ENCODE measurements at places on chromosomes 2 and 18.

DNA sequence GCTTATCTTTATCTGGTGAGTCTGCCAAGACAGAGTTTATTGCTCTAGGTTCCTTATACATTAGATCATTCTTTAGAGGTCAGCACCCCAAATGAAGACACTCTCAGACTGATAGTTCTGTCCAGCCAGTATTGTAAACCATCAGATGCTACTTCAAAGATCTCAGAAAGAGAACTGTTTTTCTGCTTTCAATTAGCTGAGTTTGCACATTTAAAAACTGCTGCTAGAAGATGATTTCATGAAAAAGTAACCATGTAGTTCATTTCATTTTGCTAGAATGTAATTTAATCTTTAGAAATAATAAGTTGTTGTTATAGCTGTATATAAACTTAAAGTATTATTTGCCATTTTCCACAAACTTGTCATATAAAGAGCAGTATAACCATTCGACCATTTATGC is 344.5 kb upstream of the ATP5MC3 start:
- DNase-seq, result no peak

DNA sequence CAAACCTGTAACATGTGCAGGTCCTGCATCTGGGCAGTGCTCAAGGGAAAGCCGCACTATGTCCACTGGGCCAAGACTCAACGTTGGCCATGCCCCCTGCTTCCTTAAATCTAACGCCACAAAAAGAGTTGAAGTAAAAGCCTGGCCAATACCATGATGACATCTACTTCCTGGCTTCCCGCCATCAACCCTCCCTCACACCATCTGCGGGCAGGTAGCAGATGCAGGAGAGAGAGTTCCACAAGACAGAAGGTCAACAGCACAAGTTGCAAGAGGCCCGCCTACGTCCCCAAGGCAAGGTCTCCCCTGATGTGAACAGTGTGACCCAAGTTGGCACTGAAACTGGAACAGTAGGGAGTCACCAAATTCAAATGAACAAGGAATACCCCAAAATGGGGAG is 48.4 kb downstream of the ABCG8 start:
- DNase-seq, result no peak

GRCh38 chr2:143732871-143733270 is 603.7 kb downstream of the ARHGAP15 start:
- DNase-seq, result no peak

DNA sequence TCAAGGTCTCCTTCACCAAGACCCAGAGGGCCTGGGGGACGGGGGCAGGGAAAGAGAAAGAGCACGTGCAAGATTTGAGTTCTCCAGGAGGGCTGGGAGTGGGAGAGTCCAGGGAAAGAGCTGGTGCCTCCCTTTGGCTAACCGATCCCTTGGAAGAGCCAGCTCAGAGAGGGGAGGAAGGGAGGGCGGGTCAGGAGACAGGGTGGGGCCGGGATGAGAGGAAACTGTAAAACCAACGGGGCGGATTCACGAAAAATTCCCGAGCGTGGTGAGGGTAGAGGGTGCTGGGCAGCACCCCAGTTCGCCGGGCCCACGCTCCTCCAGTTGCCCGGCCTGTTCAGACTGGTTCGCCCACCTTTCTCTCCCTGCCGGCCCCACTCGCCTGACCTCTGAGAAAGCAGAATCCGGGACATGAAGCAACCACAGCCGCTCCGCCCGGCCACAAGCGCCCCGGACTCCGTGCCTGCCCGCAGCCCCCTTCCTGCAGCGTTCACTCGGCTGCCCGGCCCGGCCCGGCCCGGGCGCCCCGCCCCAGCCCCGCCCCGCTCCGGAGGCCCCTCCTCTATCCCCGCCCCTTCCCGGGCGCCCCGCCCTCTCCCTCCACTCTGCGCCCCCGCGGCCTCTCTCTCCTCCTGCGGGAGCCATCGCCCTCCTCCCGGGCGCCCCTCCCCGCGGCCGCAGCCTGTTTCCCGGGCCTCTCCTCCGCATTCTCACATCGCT is 230.9 kb upstream of the SMAD2 start:
- DNase-seq, result peak; percentile 51
